ENCODE measurements at places on chromosomes 12 and 14. TPM values are rescaled to one million over a fixed set of nuclear protein-coding genes. Genes with fewer than 3 reads are reported as not detected.

DNA sequence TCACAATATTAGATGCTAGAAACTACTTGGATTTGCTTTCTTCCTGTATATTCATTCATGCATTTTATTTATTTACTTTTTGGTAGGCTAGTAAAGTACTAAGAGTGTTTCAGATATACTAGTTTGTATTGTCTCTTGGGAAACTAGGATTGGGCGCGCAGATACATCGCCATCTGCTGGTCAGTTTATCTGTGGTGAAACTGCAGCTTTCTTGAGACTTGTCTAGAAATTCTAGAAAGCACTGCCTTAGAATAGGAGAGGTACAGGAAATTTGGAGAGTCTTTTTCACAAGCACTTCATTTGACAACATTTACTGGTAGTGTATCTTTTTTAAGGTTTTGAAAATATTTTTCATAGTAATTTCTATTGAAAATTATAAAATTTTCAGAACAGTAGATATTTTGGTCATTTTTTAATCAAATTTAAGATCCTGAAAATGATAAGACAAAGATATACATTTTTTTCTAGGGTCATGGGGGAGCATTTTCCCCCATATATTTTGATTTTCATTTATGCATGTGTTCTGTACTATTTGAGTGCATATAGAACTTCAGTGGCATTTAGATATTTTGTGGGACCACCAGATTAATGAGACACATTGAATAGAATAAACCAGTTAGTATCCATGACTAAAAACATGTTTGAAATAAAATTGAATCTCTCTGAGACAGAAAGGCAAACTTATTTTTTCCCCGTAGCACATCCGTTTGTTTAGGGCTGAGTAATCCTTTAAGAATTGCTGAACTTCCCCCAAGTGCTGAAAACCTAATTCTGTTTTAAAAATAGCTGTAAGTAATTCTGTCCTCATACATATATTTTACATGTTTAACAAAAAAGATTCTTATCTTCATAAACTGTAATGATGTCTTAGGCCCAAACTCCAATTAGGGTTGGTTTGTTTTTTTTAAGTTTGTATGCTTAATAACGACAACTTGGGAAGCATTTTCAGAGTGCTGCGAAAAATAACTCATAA lies 44.5 kb downstream of the SLC38A6 start:
- no peak overlapping the region for H3K27ac ChIP-seq
- peak; percentile 72 for DNase-seq
- H3K27me3 ChIP-seq: no peaks in the 10 kb centered on the region
- no peaks in the 10 kb centered on the region for H3K4me1 ChIP-seq
- no peaks in the 10 kb centered on the region for H3K36me3 ChIP-seq
- H3K4me3 ChIP-seq: no peak overlapping the region

GRCh38 chr12:93989949-93990348 lies 158.4 kb upstream of the PLXNC1 start:
- DNase-seq: no peak
- H3K4me3 ChIP-seq: no peak overlapping the region
- H3K27ac ChIP-seq: no peak overlapping the region
- H3K27me3 ChIP-seq: no peaks in the 10 kb centered on the region

DNA sequence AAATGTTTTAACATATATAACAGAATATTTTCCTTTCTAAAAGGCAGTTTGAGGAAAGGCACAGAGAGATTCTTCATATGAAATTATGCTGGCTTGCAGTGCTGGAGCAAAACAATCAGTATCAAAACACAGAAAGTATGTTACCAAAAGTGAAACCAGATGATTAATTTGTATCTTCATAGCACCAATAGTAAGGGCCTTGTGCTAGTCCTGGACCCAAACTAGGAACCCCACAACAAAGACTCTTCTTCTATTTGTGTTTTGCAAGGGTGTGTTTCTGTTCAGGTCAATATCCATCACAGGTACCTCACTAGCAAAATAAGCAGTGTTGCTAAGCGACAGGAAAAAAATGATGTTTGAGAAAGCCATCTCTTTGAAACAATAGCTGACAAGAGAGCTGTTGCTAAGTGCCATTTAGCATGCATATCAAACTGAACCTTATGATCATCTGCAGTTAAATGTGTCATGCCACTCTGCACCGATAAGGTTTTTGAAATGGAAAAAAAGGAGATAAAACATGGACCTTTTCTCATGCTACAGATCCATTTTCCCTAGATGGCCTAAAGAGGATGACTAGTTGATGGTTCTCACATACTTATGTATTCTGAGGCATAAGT lies 196.2 kb upstream of the ALG10 start:
- H3K4me3 ChIP-seq: no peak overlapping the region
- H3K27me3 ChIP-seq: no peaks in the 10 kb centered on the region
- no peaks in the 10 kb centered on the region for H3K36me3 ChIP-seq
- no peaks in the 10 kb centered on the region for H3K4me1 ChIP-seq
- DNase-seq: no peak

DNA sequence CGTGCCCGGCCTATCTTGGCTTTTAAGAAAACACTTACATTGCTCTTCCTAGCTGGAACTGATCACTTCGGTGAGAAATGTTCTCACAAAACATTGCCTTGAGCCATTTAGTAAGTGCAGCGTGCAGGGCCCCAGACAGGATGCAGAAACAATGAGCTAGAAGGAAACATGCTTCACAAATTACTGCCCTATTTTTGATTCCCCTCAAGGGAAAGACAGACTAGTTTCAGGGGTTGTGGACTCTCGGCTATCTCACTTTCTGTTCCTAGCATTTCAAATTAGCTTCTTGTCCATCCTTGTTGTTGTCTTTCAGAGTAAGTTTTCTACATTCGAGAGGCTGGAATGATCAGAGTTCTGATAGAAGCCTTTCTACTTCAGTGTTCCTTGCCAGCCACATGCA lies 21.6 kb downstream of the TGFB3 start:
- no peak for DNase-seq
- H3K27ac ChIP-seq: no peak overlapping the region
- H3K27me3 ChIP-seq: no peaks in the 10 kb centered on the region

DNA sequence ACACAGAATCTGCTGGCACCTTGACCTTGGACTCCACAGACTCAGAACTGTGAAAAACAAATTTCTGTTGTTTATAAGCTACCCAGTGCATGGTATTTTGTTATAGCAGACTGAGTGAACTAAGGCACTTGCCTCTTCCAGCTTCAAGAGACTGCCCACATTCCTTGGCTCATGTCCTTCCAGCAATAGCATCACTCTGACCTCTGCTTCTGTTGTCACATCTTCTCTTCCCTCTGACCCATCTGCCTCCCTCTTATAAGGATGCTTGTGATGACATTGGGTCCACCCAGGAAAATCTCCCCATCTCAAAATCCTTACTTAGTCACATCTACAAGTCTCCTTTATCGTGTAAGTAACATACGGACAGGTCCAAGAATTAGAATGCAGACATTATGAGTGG lies 200.4 kb downstream of the PIK3C2G start:
- no peak for DNase-seq
- H3K4me3 ChIP-seq: no peak overlapping the region
- H3K27ac ChIP-seq: no peak overlapping the region
- H3K27me3 ChIP-seq: no peaks in the 10 kb centered on the region
- no peaks in the 10 kb centered on the region for H3K36me3 ChIP-seq
- H3K4me1 ChIP-seq: no peaks in the 10 kb centered on the region

GRCh38 chr14:26531894-26532293 lies 65.9 kb downstream of the NOVA1 start:
- no peak for DNase-seq
- H3K27ac ChIP-seq: no peak overlapping the region
- H3K4me3 ChIP-seq: no peak overlapping the region
- H3K4me1 ChIP-seq: no peaks in the 10 kb centered on the region
- no peaks in the 10 kb centered on the region for H3K27me3 ChIP-seq

- no peaks in the 10 kb centered on the region for H3K4me1 ChIP-seq
- no peaks in the 10 kb centered on the region for H3K27me3 ChIP-seq
- H3K27ac ChIP-seq: no peak overlapping the region
- H3K4me3 ChIP-seq: no peak overlapping the region
Observed at GRCh38 chr12:45439039-45439438, 223.1 kb downstream of the ANO6 start.

- H3K4me1 ChIP-seq: no peaks in the 10 kb centered on the region
- H3K36me3 ChIP-seq: no peaks in the 10 kb centered on the region
- no peak overlapping the region for H3K4me3 ChIP-seq
- H3K27ac ChIP-seq: no peak overlapping the region
Observed at GRCh38 chr12:104448451-104448850, 8.3 kb upstream of the CHST11 start.

DNA sequence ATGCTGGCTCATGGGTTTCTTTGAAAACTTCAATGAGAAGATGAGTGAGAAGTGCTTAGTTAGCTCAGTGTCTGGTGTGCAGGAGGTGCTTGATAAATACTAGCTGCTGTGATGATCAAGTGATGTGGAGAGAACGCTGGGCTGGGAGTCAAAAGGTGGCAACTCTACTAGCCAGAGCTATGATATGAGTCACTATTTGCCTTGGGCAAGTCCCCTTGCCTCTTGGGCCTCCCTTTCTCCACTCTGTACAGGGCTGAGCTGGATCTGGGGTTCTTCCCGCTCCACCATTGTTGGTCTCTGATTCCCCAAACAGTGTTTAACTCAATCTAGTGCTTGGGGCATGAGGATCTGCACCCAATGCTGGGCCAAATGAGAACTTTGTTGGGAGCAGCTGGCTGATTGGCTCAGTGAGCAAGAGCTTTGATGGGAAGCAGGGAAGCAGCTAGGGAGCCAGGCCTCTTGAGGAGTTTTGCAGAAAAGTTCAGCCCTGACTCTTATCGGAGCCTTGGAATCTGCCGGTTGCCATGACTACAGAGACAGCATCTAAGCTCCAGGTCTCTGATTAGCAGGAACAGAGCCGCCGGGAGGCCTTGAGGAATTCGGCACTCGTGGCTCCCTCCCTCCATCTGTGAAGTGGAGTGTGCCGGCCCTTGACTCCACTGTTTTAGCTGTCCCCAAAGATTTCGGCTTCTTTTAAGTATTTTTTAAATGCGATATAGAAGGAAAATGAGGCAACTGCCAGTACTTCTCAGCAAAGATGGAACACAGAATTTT lies 82.1 kb upstream of the HSPB8 start:
- no peak overlapping the region for H3K27ac ChIP-seq
- no peaks in the 10 kb centered on the region for H3K27me3 ChIP-seq
- no peaks in the 10 kb centered on the region for H3K36me3 ChIP-seq
- no peak overlapping the region for H3K4me3 ChIP-seq

GRCh38 chr12:62878211-62878610 lies 56.7 kb downstream of the PPM1H start:
- no peaks in the 10 kb centered on the region for H3K36me3 ChIP-seq
- no peak overlapping the region for H3K4me3 ChIP-seq
- no peak overlapping the region for H3K27ac ChIP-seq
- H3K27me3 ChIP-seq: no peaks in the 10 kb centered on the region
- no peaks in the 10 kb centered on the region for H3K4me1 ChIP-seq
- no peak for DNase-seq

DNA sequence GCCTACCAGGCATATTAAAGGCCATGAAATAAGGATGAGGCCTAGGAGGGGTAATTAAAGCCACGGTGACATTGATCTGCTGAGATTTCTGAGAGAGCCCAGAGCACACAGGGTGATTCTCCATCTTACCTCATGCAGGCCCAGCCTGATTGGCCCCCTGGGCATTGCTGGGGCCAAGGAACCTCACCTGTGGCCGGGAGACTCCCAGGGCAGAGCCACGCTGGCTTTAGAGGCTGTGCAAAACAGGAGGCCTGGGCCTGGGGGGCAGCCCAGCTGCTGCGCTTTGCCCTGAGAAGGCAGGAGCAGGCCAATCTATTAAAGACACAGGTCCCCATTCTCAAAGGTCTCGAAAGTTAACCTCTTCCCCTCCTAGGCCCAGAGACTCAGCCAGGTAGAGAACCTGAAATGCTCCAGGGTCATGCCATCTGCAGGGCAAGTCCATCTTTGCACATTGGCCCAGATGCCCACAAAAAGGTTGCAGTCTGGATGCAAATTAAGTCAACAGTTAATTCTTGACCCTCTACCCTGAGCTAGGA lies 1099.7 kb downstream of the BCL11B start:
- DNase-seq: no peak
- peaks cover 99% of the 10 kb centered on the region for H3K4me1 ChIP-seq
- H3K27me3 ChIP-seq: no peaks in the 10 kb centered on the region
- peak overlapping the region; percentile 93 for H3K27ac ChIP-seq

GRCh38 chr14:92121207-92121669 lies 268 bp downstream of the NDUFB1 start:
- no peaks in the 10 kb centered on the region for H3K27me3 ChIP-seq
- peak overlapping the region; percentile 86 for H3K4me3 ChIP-seq
- H3K27ac ChIP-seq: peak overlapping the region; percentile 100
- no peak for DNase-seq
- peaks cover 34% of the 10 kb centered on the region for H3K4me1 ChIP-seq

- no peak overlapping the region for H3K27ac ChIP-seq
- H3K4me3 ChIP-seq: no peak overlapping the region
- H3K27me3 ChIP-seq: peaks cover 8% of the 10 kb centered on the region
Observed at GRCh38 chr12:80176706-80177105, 77.4 kb downstream of the OTOGL start.

DNA sequence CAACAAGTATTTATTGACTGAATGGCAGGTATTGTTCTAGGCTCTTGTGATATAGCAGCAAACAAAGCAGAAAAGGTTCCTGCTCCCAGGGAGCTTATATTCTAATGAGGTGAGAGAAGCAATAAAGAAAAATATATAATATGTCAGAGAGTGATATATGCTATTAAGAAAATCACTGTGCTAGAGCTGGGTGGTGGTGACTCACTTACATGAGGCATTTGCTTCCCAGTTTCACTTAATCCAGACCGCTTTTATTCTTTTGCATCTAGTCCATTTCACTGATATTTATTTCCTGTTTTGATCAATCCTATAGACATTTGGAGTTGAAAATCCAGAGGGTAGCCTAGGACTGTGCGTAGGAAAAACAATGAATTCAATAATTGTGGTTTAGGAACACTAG lies 17.5 kb downstream of the TRHDE start:
- DNase-seq: no peak
- H3K36me3 ChIP-seq: no peaks in the 10 kb centered on the region
- no peak overlapping the region for H3K27ac ChIP-seq

GRCh38 chr12:68932128-68932960 lies 627 bp downstream of the CPM start:
- H3K27me3 ChIP-seq: peaks cover 29% of the 10 kb centered on the region
- H3K36me3 ChIP-seq: no peaks in the 10 kb centered on the region
- DNase-seq: peak; percentile 19
- H3K4me1 ChIP-seq: peaks cover 15% of the 10 kb centered on the region

GRCh38 chr12:97552410-97553121 lies 90.0 kb downstream of the RMST start:
- no peak overlapping the region for H3K4me3 ChIP-seq
- no peaks in the 10 kb centered on the region for H3K27me3 ChIP-seq
- no peaks in the 10 kb centered on the region for H3K36me3 ChIP-seq
- DNase-seq: no peak
- H3K4me1 ChIP-seq: no peaks in the 10 kb centered on the region

The TAS2R13 gene
- 1.0 TPM for total RNA-seq

The SYCP3 gene
- 0.75 TPM for total RNA-seq

The PPP1R1A gene
- total RNA-seq: not detected

The LGR5 gene
- not detected for total RNA-seq
